Smooth muscle cell of the brain vasculature (primary cell): ENCODE measurements at places on chromosomes 2 and 18.

GRCh38 chr2:202911203-202911511 lies 316 bp downstream of the WDR12 start:
- DNase-seq = no peak

DNA sequence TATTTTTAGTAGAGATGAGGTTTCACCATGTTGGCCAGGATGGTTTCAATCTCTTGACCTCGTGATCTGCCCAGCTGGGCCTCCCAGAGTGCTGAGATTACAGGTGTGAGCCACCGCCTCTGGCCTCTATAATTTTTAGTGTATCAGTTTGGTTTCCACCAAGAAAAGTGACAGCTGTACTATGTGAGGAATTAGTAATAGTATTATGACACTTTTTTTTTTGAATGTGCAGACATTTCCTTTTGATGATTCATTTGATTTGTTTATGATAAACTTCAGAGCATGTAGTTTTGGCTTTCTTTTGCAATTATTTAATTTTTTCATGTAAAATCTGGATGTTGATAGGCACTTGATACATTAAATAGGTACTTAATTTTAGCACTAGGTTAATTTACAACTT lies 61.5 kb downstream of the PTPN4 start:
- DNase-seq = no peak

DNA sequence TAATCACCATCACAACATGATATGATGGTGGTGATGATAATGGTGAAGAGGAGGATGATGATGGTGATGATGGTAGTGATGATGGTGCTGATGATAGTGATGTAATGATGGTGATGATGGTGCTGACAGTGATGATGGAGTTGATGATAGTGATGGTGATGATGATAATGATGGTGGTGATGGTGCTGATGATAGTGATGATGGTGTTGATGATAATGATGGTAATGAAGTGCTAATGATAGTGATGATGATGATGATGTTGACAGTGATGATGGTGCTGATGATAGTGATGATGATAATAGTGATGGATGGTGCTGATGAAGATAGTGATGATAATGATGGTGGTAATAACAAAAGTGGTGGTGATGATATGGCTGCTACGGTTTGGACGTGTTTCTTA lies 4.4 kb upstream of the GPR148 start:
- no peak for DNase-seq

GRCh38 chr18:77032181-77032701 lies 100.3 kb downstream of the MBP start:
- DNase-seq = no peak

- no peak for DNase-seq
Measured at GRCh38 chr2:192729369-192729768, 534.6 kb upstream of the TMEFF2 start.

- DNase-seq = no peak
Measured at GRCh38 chr18:58803978-58804377, 60.7 kb upstream of the ZNF532 start.

- no peak for DNase-seq
Measured at GRCh38 chr2:152716805-152717227, 445 bp downstream of the PRPF40A start.

GRCh38 chr2:224401641-224402342 lies at the start of gene FAM124B:
FAM124B (minus strand) TSS chr2:224402107; CDS start chr2:224401768, 339 bp downstream.
- DNase-seq = peak; percentile 87
